ENCODE measurements at places on chromosomes 6 and 20.
A peak's percentile ranks its signal among the peaks of the same experiment; 100 is the strongest.

- DNase-seq: no peak
Measured at GRCh38 chr6:166603043-166603690, 16.7 kb upstream of the RAMACL start.

GRCh38 chr6:157174731-157175130, 148.6 kb downstream of the TMEM242 start:
- DNase-seq: no peak

DNA sequence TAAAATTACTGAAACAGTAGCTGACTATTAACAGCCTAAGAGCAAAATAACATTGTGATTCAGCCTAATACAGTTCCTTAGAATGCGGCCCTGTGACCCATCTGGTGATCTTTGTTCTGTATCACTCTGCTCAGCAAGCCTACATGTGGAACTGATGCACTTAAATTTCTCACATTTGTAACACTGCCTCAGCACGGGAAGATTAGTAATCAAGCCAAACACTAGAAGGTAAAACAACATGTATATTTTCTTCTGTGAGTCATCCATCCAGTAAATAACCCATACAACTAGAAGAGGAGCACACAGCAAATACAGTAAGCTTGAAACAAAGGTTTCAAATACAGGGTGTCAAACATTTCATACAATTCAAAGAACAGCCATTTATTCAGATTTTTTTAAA, 189.7 kb upstream of the NOX3 start:
- DNase-seq: no peak

- DNase-seq: no peak
Measured at GRCh38 chr6:41728073-41728936, 7.1 kb downstream of the TFEB start.

DNA sequence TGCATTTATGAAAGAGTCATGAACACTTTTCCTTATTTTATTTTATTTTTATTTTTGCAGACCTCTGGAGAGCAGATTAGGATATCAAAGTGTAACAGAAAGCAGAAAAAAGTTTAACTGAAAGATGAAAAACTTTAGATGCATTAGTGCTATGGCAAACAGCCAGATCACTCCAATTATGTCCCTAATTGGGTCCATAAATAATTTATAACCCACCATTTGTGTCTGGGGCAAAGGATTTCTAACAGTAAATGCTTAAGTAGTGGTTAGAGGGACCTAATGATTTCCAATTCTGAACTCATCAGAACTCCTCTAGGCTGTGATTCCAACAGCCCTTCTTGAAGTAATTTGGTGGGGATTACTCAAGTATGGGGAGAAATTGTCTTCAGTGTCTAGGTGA, 93.7 kb upstream of the PROKR2 start:
- no peak for DNase-seq

DNA sequence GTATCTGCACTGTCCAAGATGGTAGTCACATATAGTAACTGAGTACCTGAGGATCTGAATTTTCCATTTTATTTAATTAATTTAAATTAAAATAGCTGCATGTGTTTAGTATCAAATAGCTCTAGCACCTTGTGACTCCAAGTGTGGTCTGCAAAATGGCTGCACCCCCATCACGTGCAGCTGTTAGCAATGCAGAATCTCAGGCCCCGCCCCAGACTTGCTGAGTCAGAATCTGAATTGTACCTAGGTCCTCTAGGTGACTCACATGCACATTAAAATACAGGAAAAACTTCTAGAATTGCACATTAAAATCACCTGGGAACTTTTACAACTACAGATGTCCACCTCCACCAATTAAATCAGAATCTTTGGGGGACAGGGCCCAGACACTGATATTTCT, 19.2 kb upstream of the FAM83C start:
- DNase-seq: no peak

- DNase-seq: no peak
Measured at GRCh38 chr6:155883334-155883731, 427.7 kb upstream of the NOX3 start.

DNA sequence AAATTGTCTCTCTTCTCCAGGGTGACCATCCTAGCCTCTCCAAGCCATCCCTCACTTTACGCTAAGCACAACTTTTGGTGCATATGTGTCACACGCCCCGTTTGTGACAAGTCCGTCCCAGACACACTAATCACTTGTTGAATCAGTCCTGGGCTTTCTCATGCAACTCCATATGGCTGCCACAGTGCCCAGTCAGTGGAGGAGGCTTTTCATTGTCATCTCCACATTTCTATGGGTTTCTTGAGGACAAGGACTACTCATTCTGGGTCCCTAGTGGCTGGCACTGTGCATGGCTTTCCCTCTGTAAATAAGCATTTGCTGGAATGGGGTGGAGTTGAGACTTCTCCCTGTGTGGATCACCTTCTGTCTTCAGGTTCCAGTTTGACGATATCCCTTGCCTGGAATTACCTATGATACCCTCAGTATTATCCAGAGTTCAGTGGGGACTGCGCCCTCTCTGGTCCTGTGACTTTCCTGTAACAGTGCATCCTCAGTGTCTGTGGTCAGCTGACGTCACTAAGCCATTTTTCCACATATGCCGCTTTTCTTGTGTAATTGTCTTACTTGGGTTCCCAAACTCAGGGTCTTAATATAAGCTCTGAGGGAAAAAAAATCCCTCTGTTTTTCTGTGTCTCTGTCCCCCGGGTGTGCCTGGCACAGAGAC, 59.8 kb upstream of the MYL9 start:
- DNase-seq: no peak

- no peak for DNase-seq
Measured at GRCh38 chr6:109052018-109052651, 42.5 kb downstream of the SESN1 start.

DNA sequence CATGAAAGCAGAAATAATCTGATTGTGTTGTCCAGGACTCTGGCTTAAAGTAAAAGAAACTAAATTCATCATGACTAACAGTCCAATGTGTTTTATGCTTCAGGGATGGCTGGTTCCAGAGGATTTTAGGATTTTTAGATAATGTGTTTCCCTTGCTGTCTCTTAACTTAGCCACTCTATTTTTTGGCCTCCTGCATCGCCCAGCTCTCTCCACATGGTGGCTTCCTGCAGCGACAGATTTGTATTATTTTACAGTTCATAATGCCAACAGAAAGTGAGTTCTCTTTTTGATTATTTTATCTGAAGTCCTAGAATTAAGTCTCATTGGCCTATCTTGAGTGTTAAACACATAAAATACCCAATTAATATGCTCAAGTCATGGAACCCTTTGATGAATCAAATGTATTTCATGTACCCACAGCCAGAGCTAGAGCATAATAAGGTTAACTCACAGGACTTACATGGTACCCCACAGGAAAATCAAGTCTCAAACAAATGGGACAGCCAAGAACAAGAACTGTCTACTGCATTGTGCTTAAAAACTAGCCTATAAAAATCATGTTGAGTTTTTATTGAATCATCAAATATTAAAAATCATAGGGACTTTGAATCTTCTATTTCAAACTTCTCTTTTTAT, 582.5 kb downstream of the DOK5 start:
- DNase-seq: no peak

DNA sequence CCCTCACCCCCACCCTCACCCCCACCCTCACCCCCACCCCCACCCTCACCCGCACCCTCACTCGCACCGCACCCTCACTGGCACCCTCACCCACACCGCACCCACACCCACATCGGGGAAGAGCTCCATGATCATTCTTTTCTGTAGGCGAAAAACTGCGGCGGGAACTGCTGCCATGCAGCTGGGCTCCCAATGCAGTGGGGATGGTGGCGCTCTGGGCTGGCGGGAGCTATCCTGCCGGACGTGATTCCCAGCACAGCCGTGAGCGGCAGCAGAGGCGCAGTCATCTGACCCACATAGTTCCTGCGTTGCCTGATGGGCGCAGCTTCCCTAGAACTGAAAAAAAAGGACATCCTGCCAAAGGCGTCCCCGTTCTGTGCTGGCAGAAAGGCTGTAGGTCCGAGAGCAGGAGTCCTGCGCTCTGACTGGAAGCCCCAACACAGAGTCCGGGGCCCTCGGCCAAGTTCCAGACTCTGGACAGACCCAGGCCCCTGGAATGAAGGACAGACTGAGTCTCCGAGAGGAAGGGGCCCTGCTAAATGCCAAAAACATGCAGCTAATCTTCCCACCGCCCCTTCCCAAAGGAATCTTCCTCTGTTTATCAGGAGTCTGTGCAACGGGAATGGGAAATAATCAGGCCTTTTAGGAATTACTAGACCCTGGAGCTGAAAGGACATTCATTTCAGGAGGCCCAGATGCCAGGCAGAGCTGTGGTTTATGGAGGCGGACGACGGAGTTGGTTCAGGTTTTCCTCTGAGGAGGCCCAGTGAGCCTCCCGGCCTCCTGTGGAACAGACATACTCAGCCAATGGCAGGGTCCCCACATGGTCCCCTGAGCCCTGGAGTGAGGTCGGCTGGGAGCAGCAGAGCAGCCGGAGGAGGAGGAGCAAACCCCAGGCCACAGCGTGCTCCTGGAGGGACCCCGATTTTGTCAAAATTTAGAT, 14.1 kb upstream of the TCFL5 start:
- no peak for DNase-seq

- DNase-seq: no peak
Measured at GRCh38 chr6:22250486-22250885, 46.4 kb downstream of the PRL start.

- peak; percentile 68 for DNase-seq
Measured at GRCh38 chr6:112780498-112781096, 433.5 kb downstream of the RFPL4B start.

DNA sequence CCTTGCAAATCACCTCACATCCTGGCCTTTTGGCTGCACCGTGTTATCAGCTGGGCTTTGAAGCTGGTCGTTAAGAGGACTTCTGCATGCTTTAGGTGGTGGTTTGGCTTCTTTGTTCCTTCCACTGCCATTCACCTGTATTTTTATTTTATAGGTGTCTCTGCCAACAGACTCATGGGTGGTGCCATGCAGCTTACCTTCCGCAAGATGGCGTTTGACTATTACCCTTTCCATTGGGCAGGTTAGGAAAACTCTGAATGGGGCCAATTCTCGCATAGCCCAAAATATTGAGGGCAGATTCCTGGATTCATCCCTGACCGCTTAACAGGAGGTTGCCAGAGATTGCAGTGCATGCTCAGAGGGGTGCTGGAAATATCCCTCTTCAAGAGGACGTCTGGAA, 32.4 kb downstream of the TAF11 start:
- no peak for DNase-seq

DNA sequence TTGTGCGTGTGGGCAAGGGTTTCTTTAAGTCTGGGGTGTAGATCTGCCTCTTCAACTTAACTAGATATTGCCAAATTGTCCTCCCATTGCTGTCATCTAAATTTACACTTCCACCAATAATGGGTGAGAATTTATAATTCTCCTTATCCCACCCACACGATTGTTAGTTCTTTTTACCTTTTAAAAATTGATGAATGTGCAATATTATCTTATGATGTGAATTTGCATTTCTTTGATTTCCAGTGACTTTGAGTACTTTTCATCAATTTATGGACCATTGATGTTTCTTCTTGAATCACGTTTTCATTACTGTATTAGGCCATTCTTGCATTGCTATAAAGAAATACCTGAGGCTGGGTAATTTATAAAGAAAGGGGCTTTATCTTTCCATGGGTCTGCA, 17.2 kb upstream of the TPD52L1 start:
- DNase-seq: no peak

GRCh38 chr20:45545754-45546453, 1.3 kb downstream of the EPPIN start:
- no peak for DNase-seq

GRCh38 chr6:169949511-169950097, 198.2 kb downstream of the ERMARD start:
- DNase-seq: no peak

GRCh38 chr6:159533568-159533967, 159.5 kb downstream of the SOD2 start:
- DNase-seq: no peak

GRCh38 chr6:52634211-52634610, 36.7 kb upstream of the TMEM14A start:
- DNase-seq: no peak

All from NCI-H1048 (cell line).